ENCODE measurements at places on chromosomes 13 and 19.
A peak's percentile ranks its signal among the peaks of the same experiment; 100 is the strongest.

DNA sequence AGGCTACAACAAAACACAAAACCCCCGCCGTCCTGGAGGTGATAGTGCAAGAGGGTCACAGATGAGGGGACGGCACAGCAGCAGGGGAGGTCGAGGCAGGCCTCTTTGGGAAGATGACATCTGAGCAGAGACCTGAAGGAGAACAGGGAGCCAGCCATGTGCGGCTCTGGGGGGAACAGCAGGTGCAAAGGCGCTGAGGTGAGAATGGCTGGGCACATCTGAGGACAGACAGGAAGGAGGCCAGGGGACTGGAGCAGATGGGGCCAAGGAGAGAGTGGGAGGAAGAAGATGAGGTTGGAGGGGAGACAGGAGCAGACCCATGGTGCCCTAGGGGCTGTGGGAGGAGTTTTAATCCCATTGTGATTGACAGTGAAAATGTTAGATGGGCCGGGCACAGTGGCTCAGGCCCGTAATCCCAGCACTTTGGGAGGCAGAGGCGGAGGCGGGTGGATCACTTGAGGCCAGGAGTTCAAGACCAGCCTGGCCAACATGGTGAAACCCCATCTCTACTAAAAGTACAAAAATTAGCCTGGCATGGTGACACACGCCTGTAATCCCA, 1.8 kb upstream of the CKM start:
- no peak for DNase-seq

- no peak for DNase-seq
Measured at GRCh38 chr13:27026396-27026795, 145.2 kb downstream of the USP12 start.

GRCh38 chr13:21139374-21139773, 37.0 kb downstream of the SKA3 start:
- DNase-seq: no peak

- no peak for DNase-seq
Measured at GRCh38 chr13:85819513-85819912, 20.3 kb upstream of the SLITRK6 start.

DNA sequence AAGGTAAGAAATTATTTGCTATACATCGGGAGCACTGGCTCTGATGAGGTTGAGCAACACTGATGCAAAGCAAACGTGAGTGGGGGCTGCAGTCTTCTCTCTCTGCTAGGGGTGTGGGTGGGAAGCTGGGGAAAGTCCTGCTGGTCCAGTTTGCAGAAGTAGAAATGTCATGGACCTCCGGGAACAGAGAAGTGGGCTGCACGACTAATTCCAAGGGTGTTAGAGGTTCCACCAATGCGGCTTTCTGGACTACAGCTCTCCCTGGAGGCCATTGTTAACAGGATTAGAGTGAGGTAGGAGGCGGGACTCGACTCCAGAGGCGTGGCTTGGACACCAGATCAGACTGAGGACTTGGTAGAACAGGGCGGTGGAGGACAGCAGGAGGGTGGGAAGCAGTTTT, 5.7 kb upstream of the FBXO27 start:
- peak; percentile 58 for DNase-seq

DNA sequence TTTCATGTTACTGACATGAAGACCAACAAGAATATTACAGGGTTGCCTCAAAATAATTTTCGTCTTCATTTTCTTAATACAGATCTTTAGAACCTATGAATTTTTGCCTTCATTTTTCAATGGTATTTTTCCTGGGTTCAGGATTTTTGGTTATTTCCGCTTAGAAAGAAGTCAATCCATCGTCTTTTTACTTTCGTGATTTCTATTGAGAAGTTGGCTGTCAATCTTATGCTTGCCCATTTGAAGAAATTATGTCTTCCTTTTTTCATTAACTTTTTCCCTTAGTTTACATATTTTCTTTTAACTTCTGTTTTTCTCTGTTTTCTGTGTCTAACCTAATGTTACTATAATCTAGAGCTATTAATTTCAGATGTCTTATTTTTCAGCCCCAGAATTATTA, 868.9 kb upstream of the SLC10A2 start:
- no peak for DNase-seq

DNA sequence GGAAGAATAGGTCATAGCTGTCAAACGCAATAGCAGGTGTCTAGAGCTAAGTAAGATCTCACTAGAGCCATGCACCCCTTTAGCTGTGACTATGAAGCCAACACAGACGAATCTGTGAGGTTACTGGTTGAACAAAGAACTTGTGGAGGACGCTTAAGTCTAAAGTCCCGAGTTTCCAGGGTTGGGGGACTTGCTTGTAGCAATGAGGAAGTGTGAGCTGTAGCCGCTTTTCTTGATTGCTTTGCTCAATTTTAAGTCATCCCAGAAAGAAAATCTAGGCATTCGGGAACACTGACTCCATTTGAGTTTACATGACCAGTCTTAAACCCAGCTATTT, 1.6 kb downstream of the GPC5 start:
- no peak for DNase-seq

DNA sequence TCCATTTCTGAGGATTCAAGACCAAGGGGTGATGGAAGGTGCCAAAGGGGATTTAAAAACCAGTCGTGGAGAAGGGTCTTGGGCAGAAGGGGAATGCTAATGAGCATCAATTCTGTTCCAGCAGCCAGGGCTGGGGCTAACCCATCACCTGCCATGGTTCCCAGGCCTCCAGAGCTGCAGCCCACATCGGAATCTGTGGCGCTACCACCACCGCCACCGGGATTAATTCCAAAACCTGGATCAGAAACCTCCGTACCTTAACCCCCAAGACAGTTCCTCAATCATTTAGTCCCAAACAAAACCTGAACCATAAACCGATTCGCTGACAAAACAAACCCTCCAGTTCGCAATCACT, 583 bp downstream of the ZNF615 start:
- no peak for DNase-seq

GRCh38 chr13:45206340-45206739, 5.5 kb upstream of the KCTD4 start:
- DNase-seq: peak; percentile 97

GRCh38 chr13:104522235-104523072, 1456.2 kb upstream of the SLC10A2 start:
- no peak for DNase-seq

GRCh38 chr19:11551603-11552235, 7.3 kb downstream of the ELOF1 start:
- no peak for DNase-seq

Data from amniotic epithelial cell (primary cell).